ENCODE measurements at places on chromosomes 16 and 17.

- peak; percentile 65 for DNase-seq
These were observed 28.7 kb upstream of the DNAI2 start for GRCh38 chr17:74245145-74245831.

- no peak for DNase-seq
These were observed 13.6 kb downstream of the HEATR6 start for GRCh38 chr17:60065136-60065535.

DNA sequence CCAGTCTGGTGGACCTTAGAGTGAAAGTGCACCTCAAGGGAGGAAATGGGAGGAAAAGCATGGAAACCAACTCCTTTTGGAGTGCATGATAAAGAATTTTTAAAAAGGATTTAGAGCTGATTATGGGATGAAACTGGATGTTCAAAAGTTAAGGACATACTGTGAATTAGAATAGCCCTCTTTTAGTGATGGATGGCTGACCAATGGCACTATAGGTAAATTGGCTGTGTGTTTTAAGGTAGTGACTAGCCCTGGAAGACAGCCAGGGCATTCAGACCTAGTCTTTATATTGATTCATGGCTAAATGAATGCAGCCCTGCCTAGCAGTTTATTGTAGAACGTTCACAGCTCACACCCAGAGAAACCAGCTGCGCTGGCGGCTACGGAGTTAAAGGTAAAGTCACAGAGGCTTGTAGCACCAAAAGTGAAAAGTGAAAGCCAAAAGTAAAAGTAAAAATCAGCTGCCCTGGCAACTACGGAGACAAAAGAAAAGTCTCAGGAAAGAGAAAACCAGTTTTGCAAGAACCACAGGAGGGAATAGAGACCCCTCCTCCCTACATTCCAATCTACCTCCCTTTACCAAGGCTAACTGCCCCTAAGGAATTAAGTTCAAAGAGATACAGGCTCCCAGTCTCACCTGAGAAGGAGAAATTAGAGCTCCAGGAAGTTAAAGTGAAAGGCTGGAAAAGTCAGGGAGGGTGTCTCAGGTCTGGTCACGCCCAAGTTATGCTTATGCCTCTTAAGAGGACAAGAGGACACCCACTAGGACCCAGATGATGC, 21.8 kb downstream of the ACSM1 start:
- peak; percentile 75 for DNase-seq

GRCh38 chr17:79838522-79839274, 542 bp downstream of the CBX4 start:
- DNase-seq, result peak; percentile 74

DNA sequence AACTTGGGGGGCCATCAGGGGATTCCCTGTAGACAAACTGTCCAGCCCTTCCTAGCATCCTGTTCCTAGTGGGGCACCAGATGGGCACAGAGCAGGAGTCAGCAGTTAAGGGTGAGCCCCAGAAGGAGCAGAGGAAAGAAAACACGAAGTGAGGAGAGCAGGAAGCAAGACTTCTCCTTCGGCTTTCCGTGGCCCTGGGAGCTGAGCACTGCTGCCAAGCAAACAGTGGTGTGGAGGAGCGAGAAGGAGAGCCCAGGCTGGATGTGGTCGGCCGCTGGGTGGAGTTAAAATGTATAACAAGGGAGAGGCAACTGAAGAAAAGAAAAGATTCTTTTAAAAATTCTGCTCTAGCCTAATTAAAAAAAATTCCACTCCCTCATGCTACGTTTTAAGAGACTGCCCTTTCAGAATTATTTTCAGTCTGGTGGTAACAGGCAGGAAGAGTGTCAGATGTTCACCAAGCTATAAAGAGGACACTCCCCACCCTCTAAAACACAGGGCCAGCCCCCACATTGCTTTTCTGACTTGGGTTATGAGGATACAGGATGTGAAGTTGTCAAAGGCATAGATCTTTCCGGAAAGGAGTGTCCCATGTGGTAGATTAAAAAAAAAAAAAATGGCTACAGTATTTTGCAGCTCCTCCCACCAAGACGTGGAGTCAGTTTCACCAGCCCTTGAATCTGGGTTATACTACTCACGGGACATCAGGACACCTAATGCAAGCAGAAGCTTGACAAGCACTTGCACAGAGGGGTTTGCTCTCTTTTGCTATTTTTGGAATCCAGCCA, 74.9 kb upstream of the ZFHX3 start:
- DNase-seq, result peak; percentile 24

DNA sequence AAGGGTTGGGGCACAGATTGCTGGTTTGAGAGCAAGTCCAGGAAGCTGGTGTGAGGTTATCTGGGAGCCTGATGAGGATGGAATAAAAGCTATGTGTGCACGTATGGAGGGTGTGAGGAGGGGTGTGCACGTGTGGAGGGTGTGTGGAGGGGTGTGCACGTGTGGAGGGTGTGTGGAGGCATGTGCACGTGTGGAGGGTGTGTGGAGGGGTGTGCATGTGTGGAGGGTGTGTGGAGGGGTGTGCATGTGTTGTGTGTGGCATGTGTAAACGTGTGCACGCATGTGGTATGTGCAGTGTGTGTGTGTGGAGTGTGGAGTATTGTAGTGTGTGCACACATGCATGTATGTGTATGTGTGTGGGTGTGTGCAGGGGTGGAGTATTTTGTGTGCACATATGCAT, 19.2 kb downstream of the RBFOX3 start:
- DNase-seq, result no peak

GRCh38 chr17:49223517-49224197, 6.9 kb downstream of the PHOSPHO1 start:
- no peak for DNase-seq
